ENCODE measurements at places on chromosomes 7 and 10.

GRCh38 chr7:106169821-106170610, 57.9 kb upstream of the SYPL1 start:
- no peak for DNase-seq

GRCh38 chr7:100731937-100732636, 1.3 kb upstream of the ZAN start:
- no peak for DNase-seq

GRCh38 chr10:47318706-47319105, 3.5 kb upstream of the GDF2 start:
- no peak for DNase-seq

- peak; percentile 31 for DNase-seq
Measured at GRCh38 chr10:17062009-17062408, 67.6 kb downstream of the CUBN start.

GRCh38 chr7:24141874-24142509, 142.0 kb upstream of the NPY start:
- no peak for DNase-seq

DNA sequence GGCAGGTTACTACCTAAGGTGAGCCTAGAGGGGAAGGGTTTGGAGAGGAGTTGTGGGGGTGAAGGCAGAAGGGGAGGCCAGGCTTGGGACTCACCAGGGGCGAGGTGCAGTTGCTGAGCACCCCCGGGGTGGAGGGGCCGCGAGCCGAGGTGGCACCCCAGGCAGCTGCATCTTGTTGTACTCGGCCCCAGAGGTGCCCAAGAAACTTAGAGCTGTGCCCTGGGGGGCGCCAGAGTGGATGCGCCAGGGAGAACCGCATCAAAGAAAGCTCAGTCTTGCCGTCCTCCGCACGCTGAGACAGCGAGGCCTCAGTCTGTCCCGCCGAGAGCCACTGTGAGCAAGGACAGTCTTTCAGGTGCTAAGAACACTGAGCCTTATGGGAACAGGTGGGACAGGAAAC, 7.4 kb downstream of the ATG9B start:
- no peak for DNase-seq

GRCh38 chr7:69732203-69732602, 133.9 kb downstream of the AUTS2 start:
- DNase-seq: no peak

DNA sequence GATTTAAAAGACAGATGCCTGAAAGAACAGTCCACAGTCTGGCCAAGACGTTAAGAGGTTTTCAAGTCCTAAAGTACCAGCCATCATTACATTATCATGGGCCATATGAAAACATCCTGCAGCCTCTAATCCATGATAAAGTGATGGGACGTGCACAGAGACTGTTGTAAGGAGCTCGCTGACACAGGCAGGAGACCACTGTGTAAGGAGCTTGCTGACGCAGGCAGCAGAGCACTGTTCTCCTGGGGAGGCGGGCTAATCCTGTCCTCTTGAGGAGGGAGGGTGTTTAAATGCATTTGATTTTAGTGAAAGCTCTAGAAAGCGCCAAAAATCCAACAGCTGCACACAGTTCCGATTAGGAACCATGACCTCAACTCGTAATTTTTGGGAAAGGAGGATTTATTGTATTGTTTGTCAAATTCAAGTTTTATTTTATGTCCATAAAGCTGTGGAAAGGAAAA, 16.9 kb downstream of the SVIL start:
- no peak for DNase-seq

- DNase-seq: no peak
Measured at GRCh38 chr10:53957401-53957800, 843.6 kb downstream of the PCDH15 start.

DNA sequence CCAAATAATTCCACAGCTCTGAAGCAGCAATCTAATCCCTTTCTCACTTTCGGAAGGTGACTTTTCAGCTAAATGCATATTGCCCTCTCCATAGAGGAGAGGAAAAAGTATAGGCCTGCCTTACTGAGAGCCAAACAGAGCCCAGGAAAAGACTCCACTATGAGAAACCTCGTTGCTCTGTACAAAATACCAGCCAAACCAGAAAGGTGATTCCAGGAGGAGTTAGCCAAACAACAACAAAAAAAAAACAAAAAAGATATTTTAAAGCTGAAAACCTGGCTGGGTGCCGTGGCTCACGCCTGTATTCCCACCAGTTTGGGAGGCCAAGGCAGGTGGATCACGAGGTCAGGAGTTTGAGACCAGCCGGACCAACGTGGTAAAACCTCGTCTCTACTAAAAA, 70.5 kb downstream of the HOXA1 start:
- no peak for DNase-seq

- no peak for DNase-seq
Measured at GRCh38 chr7:11668727-11669126, 163.3 kb downstream of the THSD7A start.

- no peak for DNase-seq
Measured at GRCh38 chr10:37680716-37681616, 176.4 kb downstream of the ZNF248 start.

DNA sequence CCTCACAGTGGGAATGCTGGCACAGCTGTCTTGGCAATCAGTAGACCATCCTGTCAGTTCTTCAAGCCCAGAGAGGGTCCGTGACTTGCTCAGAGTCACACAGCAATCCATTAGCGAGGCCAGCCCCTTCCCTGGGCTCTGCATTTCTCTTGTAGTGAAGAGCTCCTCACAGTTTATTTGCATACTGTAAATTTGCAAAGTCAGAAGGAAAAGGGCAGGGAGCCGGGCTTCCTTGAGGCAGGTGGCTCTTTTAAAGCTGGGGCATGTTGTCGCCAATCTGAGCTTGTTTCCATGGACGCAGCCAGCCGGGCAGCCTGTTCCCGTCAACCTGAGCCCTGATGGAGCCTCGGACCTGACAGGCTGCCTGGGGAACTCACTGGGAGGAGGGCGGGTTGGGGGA, 123.4 kb downstream of the CUX1 start:
- no peak for DNase-seq

GRCh38 chr10:112258407-112258806, 24.8 kb upstream of the TECTB start:
- no peak for DNase-seq

DNA sequence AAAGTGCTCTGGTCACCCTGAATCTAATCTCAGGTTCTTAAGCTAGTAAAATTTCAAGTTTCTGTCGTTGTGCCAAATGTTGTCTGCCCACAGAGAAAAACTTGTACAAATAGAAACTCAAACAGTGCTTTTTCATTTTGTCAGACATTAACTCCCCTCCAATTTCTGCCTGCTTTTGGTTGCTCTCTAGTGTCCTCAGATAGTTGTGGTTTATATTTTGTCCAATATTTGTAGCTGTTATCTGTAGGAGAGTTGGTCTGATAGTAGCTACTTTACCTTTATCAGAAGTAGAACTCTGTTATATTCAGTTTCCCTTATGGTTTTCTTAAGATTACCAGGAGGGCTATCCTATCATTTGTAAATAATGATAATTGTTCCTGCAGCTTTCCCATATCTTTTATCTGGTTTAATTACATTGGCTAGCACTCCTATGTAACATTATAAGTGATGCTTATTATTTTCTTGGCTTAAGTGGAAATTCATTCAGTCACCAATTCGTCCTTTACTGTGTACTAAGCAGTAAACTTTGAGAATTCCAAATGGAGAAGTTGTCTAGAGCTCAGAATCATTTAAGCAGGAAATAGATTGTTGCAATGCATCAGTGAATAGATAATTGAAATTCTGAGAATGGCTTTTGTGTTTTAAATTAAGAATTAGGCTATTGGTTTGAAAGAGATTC, 91.0 kb downstream of the ANKIB1 start:
- no peak for DNase-seq

- no peak for DNase-seq
Measured at GRCh38 chr7:42014625-42015618, 222.1 kb downstream of the GLI3 start.

DNA sequence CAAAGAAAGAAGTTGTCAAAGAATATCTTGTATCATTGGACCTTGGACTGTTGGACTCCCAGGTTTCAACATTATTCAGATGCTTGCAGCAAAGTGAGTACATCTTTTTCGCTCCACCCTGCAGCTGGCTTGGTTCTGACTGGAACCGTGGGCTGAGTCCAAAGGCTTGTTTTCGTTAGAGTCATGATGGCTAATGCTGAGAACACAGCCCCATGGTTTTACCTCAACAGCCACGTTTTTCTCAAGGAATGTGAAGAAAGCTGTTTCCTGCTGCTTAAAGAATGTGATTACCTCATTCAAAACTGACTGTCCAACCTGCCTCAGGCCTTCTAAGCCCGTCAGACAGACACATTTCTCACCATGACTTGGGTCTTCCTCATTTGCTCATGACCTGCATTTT, 69.5 kb downstream of the STEAP1B start:
- peak; percentile 41 for DNase-seq

DNA sequence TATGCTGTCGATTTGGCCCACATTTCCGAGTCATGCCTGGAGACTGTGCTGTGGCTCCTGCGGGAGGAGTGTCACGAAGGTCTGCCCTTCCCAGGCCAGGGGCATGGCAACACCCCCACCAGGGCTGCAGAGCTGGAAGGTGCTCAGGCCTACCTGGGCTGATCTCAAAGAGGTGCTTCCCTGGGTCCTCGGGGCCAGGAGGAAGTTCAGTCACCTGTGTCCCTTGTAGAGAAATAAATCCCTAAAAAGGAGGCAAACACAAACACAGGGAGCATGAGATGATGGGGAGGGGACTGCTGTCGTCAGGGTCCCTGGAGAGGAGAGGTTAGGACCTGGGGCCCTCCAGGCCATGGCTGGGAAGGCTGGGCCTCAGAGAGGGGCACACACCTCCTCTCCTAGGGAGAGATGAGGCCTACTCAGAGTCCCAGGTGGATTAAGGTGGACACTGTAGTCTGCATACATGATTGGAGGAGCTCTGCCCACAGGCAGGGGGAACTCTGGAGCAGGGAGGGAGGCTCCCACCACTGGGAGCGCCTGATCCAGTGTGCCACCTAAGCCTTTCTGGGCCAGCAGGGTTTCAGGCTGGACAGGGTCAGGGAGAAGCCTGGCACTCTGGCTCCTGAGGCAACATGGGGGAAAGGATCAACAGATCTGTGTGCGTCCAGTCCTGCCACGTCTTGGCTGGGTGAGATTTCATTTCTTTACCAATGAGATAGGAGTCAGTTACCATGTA, 49.4 kb downstream of the ARHGAP22 start:
- no peak for DNase-seq

- peak; percentile 52 for DNase-seq
Measured at GRCh38 chr7:71752171-71752935, 620.4 kb downstream of the GALNT17 start.

- no peak for DNase-seq
Measured at GRCh38 chr7:22992874-22993840, 20.8 kb downstream of the HYCC1 start.

GRCh38 chr7:14960721-14961120, 58.2 kb upstream of the DGKB start:
- no peak for DNase-seq
